ENCODE measurements at places on chromosomes 16 and 17. TPM values are rescaled to one million over a fixed set of nuclear protein-coding genes. Genes with fewer than 3 reads are reported as not detected.

The TANGO6 gene
- total RNA-seq: 22.3 TPM

The CACNG3 gene
- not detected for total RNA-seq

The KRT20 gene
- total RNA-seq: not detected

The CYB561 gene
- total RNA-seq: 2.2 TPM

The MBTD1 gene
- 11.0 TPM for total RNA-seq

The TMEM132E gene
- not detected for total RNA-seq

The PRR29 gene
- total RNA-seq: 3.3 TPM

The MMP25 gene
- 88.3 TPM for total RNA-seq

The TBC1D3 gene
- 3.7 TPM for total RNA-seq

- DNase-seq: no peak
- no peak overlapping the region for H3K27ac ChIP-seq
Measured at GRCh38 chr16:17229766-17230165, 241.0 kb downstream of the XYLT1 start.

DNA sequence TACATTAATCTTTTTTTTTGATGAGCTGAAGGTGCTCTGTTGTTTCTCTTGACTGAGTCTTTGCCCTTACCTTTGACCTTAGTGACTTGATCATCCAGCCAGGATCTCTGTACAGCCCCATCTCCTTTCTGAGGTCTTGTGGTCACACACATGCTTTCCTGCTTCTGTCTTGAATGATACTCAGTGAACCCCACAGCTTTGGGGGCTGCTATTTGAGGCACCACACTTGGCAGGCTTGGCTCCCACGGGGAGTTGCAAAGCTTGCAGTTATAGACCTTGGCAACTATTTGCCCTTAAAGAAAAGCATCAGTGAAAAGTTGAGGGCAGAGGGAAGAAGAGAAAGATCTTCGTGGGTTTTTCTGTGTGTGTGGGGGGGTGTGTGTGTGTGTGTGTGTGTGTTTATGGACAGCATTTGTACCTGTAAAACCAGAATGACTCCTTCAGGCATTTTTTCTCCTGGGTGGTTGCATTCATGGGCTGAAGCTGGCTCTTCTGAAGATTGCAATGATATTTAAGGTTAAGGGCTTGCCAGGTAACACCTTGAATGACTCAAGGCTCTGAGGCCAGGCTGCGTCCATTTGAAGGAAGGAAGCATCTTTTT lies 101.6 kb downstream of the MSI2 start:
- peak overlapping the region; percentile 9 for H3K4me3 ChIP-seq
- peaks cover 54% of the 10 kb centered on the region for H3K4me1 ChIP-seq

GRCh38 chr16:85259115-85259831 lies 147.0 kb upstream of the CIBAR2 start:
- H3K4me3 ChIP-seq: no peak overlapping the region
- no peaks in the 10 kb centered on the region for H3K4me1 ChIP-seq
- H3K27ac ChIP-seq: no peak overlapping the region
- no peaks in the 10 kb centered on the region for H3K36me3 ChIP-seq
- peaks cover 47% of the 10 kb centered on the region for H3K27me3 ChIP-seq

GRCh38 chr17:4582691-4583090 lies 1.6 kb upstream of the SMTNL2 start:
- H3K27ac ChIP-seq: no peak overlapping the region
- H3K36me3 ChIP-seq: no peaks in the 10 kb centered on the region
- DNase-seq: no peak
- H3K27me3 ChIP-seq: peaks cover 55% of the 10 kb centered on the region
- no peak overlapping the region for H3K4me3 ChIP-seq

DNA sequence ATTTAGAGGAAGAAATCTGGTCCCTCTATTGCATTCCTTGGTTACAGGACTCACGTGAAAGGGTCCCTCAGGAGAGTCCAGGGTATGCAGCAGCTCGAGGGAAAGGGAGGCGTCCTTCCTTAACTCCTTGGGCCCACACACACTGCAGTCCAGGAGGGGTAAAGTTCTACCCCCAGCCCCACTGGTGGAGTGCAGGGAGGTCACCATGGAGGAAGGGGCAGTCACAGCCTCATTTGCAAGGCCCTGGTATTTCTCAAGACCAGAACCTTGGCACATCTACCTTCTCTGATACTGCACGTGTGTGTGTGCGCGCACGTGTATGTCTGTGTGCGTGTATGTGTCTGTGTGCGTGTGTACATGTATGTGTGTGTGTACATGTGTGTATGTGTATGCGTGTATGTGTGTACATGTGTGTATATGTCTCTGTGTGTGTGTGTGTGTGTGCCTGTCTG lies 11.1 kb downstream of the HIC1 start:
- H3K4me1 ChIP-seq: peaks cover 99% of the 10 kb centered on the region
- peak overlapping the region; percentile 9 for H3K4me3 ChIP-seq
- no peaks in the 10 kb centered on the region for H3K27me3 ChIP-seq

- H3K4me1 ChIP-seq: peaks cover 11% of the 10 kb centered on the region
- DNase-seq: peak; percentile 60
- H3K27me3 ChIP-seq: peaks cover 27% of the 10 kb centered on the region
- peak overlapping the region; percentile 69 for H3K4me3 ChIP-seq
- H3K27ac ChIP-seq: no peak overlapping the region
- H3K36me3 ChIP-seq: no peaks in the 10 kb centered on the region
Measured at GRCh38 chr17:50272711-50273653, 1.3 kb upstream of the TMEM92 start.

- no peak overlapping the region for H3K27ac ChIP-seq
- no peak for DNase-seq
- no peaks in the 10 kb centered on the region for H3K4me1 ChIP-seq
- no peaks in the 10 kb centered on the region for H3K36me3 ChIP-seq
- no peak overlapping the region for H3K4me3 ChIP-seq
- H3K27me3 ChIP-seq: peaks cover 2% of the 10 kb centered on the region
Measured at GRCh38 chr17:69728816-69729215, 314.3 kb downstream of the MAP2K6 start.

DNA sequence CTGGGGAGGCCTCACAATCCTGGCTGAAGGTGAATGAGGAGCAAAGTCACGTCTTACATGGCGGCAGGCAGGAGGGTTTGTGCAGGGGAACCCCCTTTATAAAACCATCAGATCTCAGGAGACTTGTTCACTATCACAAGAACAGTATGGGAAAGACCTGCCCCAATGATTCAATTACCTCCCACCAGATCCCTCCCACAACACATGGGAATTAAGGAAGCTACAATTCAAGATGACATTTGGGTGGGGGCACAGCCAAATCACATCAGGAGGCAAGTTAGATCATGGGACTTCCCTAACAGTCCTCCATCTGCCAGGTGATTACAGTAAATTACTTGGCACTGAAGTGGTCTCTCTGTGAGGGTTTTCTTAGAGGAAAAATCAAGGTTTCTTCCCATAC lies 5.3 kb downstream of the TMEM114 start:
- H3K27me3 ChIP-seq: peaks cover 22% of the 10 kb centered on the region
- no peak overlapping the region for H3K27ac ChIP-seq
- no peak for DNase-seq

DNA sequence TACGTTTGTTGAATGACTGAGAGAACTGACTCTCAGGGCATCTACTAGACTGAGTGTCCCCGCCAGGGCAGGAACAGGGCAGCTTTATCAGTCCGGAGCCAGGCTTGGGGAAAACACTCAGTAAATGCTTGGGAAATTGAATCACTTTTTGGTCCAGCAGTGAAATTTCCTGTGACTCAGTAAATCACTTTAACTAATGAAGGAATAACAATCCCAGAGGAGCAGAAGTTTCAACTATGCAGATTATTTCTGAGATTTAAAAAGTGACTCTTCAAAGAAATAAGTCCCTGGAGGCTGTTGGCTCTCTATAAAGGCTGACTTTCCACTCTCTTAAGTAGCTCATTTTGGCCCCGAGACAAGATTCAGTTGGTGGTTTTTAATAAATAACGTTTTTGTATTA lies 101.8 kb downstream of the FOXL1 start:
- DNase-seq: no peak
- H3K27ac ChIP-seq: no peak overlapping the region
- H3K4me3 ChIP-seq: no peak overlapping the region
- H3K36me3 ChIP-seq: no peaks in the 10 kb centered on the region
- no peaks in the 10 kb centered on the region for H3K4me1 ChIP-seq

GRCh38 chr17:40479754-40480480 lies 21.5 kb downstream of the TNS4 start:
- no peaks in the 10 kb centered on the region for H3K27me3 ChIP-seq
- H3K36me3 ChIP-seq: peaks cover 4% of the 10 kb centered on the region
- DNase-seq: no peak
- H3K4me3 ChIP-seq: peak overlapping the region; percentile 49
- H3K27ac ChIP-seq: peak overlapping the region; percentile 94
- peaks cover 53% of the 10 kb centered on the region for H3K4me1 ChIP-seq

DNA sequence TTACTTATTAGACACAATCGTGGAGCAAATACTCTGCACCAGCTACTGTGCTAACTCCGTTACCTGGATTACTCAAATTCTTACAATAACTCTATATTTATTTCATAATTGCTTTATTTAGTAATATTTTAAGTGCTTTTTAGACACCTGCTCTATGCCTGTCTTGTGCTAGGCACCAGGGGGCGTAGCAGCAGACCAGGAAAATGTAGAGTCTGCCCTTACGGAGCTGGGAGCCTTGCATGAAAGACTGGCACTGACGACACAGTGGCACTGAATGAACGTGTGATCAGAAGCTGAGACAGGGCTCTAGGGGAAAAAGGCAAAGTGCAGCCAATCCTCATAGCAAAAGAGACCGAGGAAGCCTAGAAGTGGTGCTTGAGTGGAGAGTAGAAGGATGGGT lies 486.5 kb downstream of the CDH13 start:
- no peak for DNase-seq
- no peaks in the 10 kb centered on the region for H3K36me3 ChIP-seq
- H3K4me3 ChIP-seq: no peak overlapping the region

GRCh38 chr16:28990375-28991040 lies 5.7 kb downstream of the LAT start:
- peak overlapping the region; percentile 92 for H3K27ac ChIP-seq
- H3K4me1 ChIP-seq: peaks cover 49% of the 10 kb centered on the region
- peak; percentile 80 for DNase-seq

- peak; percentile 42 for DNase-seq
- H3K4me1 ChIP-seq: peaks cover 6% of the 10 kb centered on the region
Measured at GRCh38 chr16:21116148-21116693, 34.4 kb downstream of the DNAH3 start.

GRCh38 chr16:88807142-88807625 lies 3.6 kb downstream of the CDT1 start:
- peaks cover 33% of the 10 kb centered on the region for H3K4me1 ChIP-seq
- no peaks in the 10 kb centered on the region for H3K27me3 ChIP-seq
- DNase-seq: no peak

DNA sequence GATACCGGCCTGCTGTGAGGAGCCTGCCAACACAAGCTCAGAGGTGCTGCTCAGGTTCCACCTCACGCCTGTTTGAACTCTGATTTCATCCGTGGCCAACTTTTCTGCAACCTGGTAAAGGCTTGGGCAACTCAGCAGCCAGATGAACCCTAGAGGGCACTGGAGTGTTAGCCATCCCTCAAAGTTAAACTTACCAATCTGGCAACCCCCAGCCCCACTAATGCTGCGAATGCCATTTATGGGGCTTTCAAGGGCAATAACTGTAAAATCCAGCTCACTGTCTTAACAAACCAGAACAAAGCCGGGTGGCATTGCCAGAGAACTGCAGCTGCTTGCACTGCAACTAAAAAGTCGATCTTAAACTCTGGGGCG lies 105.5 kb downstream of the AXIN2 start:
- H3K4me3 ChIP-seq: no peak overlapping the region
- peaks cover 4% of the 10 kb centered on the region for H3K27me3 ChIP-seq
- H3K36me3 ChIP-seq: no peaks in the 10 kb centered on the region

- DNase-seq: no peak
- H3K4me1 ChIP-seq: peaks cover 6% of the 10 kb centered on the region
- peaks cover 4% of the 10 kb centered on the region for H3K36me3 ChIP-seq
- no peak overlapping the region for H3K27ac ChIP-seq
- H3K27me3 ChIP-seq: peaks cover 2% of the 10 kb centered on the region
Measured at GRCh38 chr17:68053231-68054013, 17.9 kb downstream of the KPNA2 start.
